Mammary epithelial cell (primary cell): ENCODE measurements at places on chromosomes 7 and 10.

- DNase-seq = no peak
Measured at GRCh38 chr10:3727268-3727667, 57.7 kb downstream of the KLF6 start.

- DNase-seq = peak; percentile 75
Measured at GRCh38 chr10:68594405-68594804, 34.3 kb downstream of the TET1 start.

DNA sequence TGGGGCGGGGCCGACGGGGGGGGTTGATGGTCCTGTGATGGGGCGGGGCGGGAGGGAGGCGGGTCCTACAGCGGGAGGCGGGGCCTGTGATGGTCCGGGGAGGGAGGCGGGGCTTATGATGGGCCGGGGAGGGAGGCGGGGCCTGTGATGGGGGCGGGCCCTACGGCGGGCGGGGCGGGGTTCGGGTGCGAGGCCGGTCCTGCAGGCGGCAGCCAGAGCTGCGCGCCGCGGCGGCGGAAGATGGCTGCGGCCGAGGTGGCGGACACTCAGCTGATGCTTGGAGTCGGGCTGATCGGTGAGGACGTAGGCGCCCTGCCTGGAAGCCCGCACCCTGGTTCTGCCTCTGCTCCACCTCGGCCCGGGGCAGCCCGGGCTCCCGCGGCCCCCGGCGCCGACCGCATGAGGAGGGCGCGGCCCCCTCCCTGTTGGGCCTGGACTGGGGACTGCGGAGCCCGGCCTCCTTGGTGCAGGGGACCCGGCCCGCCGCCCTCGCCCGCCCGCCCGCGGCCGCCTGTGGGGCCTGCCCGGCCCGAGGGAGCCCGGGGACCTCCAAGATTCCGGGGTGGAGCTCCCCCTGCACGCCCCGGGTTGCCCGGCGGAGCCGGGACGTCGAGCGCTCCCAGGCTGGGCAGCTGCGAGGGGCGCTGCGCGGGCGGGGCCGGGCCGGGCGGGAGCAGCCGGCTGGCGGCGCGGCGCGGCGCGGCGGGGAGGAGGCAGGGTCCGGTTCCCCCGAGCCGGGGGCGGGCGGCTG lies at the start of gene DENND10:
Gene DENND10, plus strand, starts transcription at position 211 of the 751 bp plus-strand sequence. Its CDS starts 30 bp downstream, at position 241.
- peak; percentile 66 for DNase-seq

GRCh38 chr10:12644380-12645144 lies 295.2 kb downstream of the CAMK1D start:
- no peak for DNase-seq

- DNase-seq = no peak
Measured at GRCh38 chr10:58089739-58090138, 178.0 kb downstream of the IPMK start.

- no peak for DNase-seq
Measured at GRCh38 chr7:148588670-148589131, 1.9 kb upstream of the C7orf33 start.

GRCh38 chr10:43137717-43138020 lies 576 bp upstream of the CSGALNACT2 start:
- DNase-seq = no peak

DNA sequence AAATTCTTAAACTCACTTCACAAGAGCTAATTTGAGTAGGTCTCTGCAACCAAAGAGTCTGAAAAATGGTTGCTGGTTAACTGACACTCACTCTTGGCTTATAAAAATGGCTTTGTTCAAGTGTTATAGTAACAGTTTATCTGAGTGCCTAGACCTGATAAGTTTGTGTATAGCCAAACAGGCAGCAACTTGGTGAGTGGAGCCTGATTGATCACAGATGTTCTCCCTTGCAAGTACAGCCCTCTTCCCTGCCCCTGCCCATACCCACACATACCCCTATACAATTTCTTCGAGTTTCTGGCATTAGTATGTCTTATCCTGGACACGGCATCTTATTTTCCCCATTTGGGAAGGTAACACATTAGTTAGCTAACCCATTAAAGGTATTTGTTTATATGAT lies 149.5 kb downstream of the SLC16A9 start:
- no peak for DNase-seq

DNA sequence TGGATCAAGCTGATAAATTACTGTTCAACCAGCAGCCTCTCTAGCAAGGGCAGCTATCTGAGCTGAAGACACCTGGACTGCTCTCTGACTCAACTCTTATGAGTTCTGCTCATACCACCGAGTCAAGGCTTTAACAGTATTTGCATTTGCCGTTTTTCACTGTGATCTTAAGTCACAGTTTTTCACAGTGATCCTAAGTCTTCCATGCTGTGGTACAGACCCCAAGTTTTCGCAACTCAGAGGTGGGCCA lies 31.3 kb downstream of the PIP4K2A start:
- peak; percentile 38 for DNase-seq

DNA sequence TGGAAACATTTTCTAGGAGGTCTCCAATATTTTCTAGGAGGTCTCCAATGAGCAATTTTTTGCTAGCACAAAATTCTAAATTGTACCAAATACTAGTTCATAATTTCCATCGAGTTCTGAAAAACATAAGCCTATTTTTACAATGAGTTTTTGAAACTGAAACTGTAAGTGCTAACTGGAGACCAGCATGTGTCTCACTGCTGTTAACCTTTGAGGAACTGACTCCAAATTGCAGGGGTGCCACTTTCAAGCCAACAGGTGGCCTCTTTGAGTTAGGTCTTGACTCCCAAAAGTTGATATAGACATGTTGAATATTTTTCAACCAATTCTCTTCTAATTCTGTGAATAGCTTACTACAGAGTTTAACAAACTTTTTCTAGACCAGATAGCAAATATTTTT lies 58.8 kb downstream of the CAV1 start:
- no peak for DNase-seq

- DNase-seq = peak; percentile 36
Measured at GRCh38 chr7:5997210-5997808, 11.5 kb downstream of the PMS2 start.

GRCh38 chr7:24169077-24169624 lies 114.8 kb upstream of the NPY start:
- DNase-seq = no peak

- peak; percentile 83 for DNase-seq
Measured at GRCh38 chr7:140656548-140657515, 15.9 kb upstream of the ADCK2 start.

- DNase-seq = no peak
Measured at GRCh38 chr7:92614660-92615174, 24.5 kb upstream of the FAM133B start.

DNA sequence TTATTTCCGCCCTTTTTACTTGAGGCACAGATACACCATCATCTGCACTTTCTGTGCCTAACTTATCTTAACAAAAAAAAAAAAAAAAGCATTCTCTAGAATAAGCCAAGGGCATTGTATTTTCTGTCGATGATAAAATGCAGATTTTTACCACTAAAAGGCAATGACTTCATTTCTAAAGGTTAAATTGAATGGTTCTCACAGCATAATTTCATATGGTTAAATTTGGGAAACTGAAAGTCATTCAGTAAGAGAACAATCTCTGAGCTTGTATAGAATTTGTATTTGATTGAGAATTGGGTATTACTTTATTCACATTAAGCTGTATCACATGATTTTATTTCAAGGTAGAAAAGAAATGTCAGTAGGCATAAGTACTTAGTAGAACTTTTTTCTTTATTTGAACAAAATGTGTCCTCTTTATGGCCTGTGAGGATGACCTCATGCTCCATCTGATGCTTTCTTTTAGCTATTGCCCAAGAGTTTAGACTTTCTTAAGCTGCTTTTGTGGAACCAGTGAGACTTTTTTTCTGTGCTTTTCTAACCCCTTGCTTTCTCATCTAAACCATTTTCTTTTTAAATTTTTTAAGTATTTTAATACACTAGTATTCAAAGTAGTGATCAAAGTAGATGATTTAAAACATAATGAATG lies 110.3 kb downstream of the LRRC4 start:
- no peak for DNase-seq

DNA sequence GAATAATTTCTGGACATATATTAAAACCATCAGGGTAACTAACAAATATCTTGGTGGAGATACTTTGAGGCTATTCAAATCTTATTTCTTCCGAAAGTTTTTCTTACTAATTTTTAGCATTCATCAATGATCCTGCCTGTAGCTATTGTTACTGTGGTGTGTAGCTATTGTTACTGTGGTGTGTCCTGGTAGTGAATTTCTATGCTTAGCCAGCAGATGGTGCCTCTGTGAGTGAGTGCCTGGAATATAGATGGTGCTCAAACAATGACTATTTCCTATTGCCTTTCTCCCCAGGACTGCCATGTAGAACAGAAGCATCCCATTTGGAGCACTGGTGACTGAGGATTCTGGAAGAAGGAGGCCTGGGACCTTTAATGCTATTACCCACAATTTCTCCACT lies 245.7 kb downstream of the CCSER2 start:
- DNase-seq = peak; percentile 5

- DNase-seq = no peak
Measured at GRCh38 chr7:65430344-65431186, 56.9 kb downstream of the ZNF92 start.

GRCh38 chr10:60148266-60148840 lies 241.3 kb downstream of the ANK3 start:
- DNase-seq = peak; percentile 73

- DNase-seq = no peak
Measured at GRCh38 chr10:69831231-69831855, 29.6 kb downstream of the COL13A1 start.

- no peak for DNase-seq
Measured at GRCh38 chr7:112790586-112791003, 402 bp upstream of the TMEM168 start.

DNA sequence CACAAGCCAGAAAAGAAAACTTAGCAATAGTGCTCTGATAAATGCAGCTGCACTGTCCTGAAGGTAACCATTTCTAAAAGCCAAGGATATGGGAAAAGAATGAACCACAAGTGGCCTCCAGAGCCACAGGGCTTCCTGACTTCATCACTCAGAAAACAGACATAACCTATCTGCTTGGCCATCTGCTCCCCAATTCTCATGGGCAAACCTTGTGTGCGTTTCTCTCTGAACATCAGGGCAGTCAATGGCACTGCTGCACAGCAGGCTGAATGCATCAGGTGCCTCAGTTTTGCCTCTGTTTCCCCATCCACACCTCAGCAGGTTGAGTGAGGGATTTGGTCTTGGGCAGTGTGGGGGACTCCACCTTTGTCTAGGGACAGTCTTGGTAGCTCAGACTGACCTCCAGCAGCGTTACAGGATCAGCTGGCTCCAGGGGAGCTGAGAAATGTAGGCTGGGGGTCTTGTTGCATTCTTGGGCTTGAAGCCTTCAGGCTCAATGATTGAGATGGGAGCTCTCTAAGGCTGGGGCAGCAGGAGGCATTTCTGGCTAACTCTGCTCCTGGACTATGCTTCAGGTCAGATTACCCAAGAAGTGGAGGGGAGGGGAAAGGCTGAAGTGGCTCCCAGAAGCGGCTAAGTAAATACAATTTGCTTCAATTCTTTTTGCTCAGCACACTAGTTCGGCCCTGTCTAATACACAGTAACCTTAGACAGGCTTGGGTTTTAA lies 23.6 kb upstream of the PDLIM1 start:
- no peak for DNase-seq

- DNase-seq = peak; percentile 16
Measured at GRCh38 chr7:156954941-156955340, 5.4 kb downstream of the NOM1 start.

GRCh38 chr10:119306986-119307392 lies 99.6 kb downstream of the GRK5 start:
- DNase-seq = peak; percentile 44

- DNase-seq = no peak
Measured at GRCh38 chr10:6062101-6062771, at the start of gene IL2RA. TSS of gene IL2RA (minus strand) at chr10:6062367. CDS start at chr10:6062151, 216 bp downstream.

DNA sequence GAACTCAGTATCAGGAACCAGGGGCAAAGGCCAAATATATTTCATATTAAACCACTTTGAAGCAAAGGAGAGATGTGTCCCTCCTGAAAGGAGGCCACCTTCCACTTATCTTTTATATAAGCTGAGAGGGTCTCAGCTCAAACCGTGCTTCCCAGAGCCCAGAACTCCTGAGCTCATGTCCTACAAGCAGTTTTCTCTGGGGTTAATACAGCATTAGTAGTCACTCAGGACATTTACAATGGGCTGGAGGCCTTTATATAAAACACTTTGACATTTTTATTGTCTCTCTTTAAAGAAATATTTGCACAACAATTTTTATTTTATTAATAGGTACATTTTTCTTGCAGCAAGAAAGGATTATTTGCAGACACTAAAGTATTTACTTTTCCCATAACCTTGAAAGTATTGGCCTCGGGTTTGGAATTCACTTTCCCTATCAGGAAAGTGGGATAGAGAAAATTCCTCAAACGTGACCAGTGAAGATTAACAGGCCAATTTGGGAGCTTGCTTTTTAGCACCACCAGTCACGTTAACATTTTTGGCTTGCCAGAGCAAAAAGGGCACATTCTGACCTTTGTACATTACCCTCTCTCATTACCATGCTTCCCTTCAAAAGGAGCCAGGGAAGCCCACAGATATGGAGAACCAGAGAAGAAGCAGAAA lies 464.9 kb upstream of the NRP1 start:
- no peak for DNase-seq

- peak; percentile 65 for DNase-seq
Measured at GRCh38 chr10:21022821-21023220, 125.7 kb upstream of the NEBL start.

GRCh38 chr10:58320351-58321049 lies 14.3 kb upstream of the UBE2D1 start:
- DNase-seq = no peak

GRCh38 chr7:41096917-41097316 lies 606.0 kb downstream of the INHBA start:
- DNase-seq = peak; percentile 59
